ENCODE measurements at places on chromosomes 13 and 19.
A peak's percentile ranks its signal among the peaks of the same experiment; 100 is the strongest.

DNA sequence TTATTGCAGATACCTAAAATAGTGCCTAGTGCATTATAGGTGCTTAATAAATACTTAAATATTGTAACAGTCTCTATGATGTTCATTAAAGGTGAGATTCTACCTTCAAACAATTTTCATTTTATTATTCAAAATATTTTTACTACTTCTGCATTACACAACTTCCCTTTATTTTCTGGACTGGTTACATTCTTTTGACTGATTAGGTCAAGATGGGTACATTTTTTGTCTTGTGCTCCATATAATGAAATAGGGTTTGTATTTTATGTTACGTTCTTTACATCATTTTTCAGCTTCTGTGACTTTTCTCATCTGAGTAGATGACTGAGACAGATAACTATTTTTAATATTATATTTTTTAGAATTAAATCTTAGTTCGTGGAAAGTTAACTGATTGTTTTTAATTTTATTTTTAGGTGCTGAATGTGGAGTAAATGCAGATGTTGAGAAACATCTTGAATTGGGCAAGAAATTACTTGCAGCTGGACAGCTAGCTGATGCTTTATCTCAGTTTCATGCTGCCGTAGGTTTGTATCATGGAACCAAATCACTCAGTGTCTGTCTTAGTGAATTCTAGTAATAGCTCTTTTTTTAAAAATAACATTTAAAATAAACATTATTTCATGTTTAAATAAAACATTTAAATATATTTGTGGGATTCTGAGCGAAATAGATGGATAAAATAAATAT lies 32.0 kb downstream of the DNAJC3 start:
- no peak for DNase-seq

GRCh38 chr19:16106121-16106520 lies 5.6 kb upstream of the RAB8A start:
- no peak for DNase-seq

DNA sequence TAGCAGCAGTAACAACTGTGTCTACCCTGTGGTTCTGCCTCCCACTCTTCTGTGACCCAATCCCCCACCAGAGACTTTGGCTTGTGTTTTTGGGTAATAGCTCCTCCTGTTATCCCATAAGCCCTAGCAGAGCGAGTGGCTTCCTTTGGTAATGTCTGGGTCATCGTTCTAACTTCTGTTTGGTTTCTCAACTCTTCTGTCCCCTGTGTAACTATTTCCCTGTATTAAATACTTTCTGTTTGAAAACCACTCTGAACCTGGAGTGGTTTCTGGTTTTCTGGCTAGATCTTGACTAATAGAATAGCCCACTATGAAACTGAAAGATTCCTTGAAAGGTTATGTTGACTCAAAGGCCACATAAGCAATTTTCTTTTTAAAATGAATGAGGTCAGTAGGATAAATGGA lies 350.0 kb downstream of the DCT start:
- DNase-seq: no peak

DNA sequence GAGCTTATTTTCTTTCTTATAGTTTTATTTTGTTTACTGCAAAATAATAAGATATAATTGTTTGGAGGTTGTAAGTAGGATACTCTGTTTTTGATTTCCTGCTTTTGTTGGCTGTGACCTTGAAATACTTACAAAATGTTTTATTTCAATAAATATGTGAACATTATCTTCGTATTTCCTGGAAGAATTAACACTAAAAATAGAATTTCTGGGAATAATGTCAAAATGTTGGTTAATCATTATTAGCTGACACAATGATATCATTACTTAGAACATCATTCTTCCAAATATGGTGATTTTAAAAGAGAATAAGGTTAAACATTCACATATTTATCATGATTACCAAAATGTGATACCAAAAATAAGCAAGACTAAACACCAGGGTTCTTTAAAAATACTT lies 1148.6 kb upstream of the PRR20A start:
- no peak for DNase-seq

- no peak for DNase-seq
These were observed 59.5 kb downstream of the IER2 start for GRCh38 chr19:13209484-13210338.

DNA sequence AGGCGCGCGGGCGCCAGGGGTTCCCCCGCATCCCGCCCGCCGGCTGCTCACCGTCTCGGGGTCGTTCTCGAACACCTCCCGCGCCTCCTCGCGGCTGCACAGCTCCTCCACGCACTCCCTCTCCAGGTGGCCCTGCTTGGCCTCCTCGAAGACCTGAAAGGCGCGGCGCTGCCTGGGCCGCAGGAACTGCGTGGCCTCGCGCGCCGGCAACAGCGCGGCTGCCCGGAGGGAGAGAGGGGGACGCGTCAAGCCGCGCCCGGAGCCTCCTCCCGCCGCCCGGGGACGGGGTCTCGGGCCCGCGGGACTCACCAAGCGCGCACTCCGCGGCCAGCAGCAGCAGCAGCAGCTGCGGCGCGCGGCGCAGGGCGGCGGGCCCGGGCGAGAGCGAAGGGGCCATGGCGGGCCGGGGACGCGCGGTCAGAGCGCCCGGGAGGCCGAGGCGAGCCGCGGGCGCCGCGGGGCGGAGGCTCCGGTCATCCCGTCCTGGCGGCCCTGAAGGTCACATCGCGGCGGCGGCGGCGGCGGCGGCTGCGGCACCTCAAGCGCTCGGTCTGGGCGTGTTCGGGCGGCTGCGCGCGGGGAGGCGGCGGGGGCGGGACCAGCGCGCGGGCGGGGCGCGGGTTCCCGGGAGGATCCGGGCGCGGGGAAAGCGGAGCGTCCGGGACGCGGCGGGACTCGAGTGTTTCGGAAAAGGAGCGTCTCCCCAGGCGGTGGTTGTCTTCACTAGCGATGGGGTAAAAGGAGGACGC lies at the start of gene GAS6:
TSS of gene GAS6 (minus strand) at position 553 of the 749 bp plus-strand sequence. CDS start at position 397, 156 bp downstream.
- DNase-seq: no peak

DNA sequence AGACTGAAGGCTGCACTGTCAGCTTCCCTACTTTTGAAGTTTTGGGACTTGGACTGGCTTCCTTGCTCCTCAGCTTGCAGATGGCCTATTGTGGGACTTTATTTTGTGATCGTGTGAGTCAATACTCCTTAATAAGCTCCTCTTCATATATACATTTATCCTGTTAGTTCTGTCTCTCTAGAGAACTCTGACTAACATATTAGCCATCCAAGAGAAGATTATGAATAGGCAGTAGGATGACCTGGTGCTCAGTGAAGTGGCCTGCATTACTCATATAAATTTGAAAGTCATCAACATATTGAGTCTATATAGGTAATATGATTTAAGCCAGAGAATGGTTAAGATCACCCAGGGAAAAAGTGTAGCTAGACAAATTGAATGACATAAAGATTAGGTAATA lies 136.3 kb upstream of the UFM1 start:
- no peak for DNase-seq

DNA sequence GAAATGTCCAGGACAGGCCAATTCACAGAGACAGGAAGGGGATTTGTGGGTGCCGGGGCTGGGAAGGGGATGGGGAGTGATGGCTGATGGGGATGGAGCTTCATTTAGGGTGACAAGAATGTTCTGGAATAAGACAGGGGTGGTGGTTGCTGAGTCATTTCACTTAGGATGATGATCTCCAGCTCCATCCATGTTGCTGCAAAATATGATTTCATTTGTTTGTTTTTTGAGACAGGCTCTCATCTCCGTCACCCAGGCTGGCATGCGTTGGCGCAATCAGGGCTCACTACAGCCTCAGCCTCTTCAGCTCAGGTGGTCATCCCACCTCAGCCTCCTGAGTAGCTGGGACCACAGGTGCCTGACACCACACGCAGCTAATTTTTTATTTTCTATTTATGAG lies 3.1 kb upstream of the JSRP1 start:
- DNase-seq: no peak

DNA sequence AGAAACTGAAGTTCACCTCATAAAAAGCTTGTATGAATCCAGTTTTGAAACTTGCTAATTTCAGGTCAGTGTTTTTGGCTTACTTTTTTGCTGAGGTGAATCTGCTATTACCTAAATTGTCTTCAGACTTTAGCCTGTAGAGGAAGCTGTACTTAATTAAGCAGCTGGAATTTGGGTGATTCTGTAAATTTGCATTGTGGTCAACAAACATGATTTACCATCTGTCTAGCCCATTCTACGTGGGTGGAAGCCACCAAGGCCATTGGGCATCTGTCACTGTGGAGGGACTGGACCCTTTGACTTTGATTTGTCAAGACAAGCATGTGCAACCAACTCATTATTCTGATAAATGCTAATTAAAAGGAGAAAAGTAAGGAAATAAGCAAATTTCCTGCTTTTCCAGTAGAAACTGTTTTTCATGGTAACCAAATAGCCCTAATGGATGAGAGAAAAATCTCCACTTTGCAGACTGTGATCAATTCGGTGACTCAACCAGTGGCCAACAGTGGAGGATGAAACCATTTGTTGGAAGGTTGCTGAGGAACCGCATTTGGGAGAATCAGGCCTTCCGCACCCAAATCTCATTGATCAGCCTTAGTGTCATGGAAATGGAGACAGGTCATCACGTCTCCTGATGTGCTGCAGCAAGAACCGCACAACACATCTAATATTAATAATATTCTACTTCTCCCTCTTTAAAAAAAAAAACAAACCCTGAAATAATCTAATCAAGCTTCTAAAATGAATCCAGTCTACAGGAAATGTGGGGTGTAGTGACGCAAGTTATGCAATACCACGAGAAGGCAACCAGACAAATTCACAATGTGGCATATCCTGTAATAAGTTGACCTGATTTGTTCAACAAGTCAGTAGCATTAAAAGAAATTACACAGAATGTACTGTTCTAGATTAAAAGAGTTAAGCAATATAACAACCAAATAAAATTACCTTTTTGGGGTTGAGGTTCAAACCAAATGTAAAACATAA lies 54.3 kb downstream of the GARRE1 start:
- DNase-seq: peak; percentile 65
